ENCODE measurements at places on chromosomes 5 and 9.

DNA sequence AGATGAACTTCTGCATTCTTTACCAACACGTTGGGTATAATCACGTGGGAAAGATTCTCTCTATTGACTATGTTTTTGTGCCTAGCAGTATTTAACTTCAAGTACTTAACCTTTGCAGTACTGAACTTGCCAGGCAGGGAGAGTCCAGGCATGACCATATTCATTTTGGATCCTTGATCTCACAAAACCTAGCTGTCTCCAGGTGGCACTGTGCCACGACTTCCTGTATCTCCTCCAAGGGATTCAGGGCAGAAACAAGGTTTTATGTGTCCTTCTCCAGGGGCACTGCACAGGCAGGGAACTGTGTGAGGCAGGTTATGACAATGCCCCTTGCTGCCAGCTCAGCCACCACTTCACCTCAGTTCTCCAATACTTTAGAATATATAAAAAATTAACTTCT lies 11.7 kb upstream of the IFNA5 start:
- DNase-seq, result no peak

DNA sequence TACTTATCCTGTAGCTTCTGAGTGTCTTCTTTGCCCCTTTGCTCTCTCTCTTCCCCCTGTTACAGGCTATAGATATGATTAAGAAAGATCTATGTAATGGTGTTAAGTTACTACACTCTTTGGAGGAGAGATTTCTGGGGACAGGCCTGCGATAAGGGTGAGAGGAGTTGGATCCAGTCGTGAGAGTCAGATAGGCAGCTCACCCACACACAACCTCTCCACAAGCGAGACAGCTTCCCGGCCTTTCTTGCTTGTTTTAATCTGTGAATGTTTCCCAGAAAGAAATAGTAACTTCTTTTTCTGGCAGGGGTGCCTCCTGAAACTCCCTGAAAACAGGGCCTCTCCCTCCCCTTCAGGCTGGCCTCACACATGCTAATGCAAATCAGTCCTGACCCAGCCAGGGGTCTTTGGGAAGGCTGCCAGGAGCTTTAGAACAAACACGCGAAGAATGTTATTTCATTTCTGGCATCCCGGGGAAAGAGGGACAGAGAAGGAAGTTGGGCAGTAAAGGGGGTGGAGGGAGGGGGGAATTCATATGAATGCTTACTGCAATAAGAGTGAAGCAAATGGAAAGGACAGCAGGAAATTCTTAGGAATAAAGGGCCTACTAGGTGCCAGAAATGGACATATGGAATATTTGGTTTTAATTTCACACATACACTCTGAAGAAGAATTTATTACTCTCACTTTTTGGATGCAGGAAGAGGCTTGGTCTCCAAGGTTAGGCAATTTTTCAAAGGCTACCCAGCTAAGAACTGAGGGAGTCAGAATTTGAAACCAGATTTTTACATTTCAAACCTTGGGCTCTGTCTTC lies 215.8 kb upstream of the TRIM32 start:
- DNase-seq, result no peak

DNA sequence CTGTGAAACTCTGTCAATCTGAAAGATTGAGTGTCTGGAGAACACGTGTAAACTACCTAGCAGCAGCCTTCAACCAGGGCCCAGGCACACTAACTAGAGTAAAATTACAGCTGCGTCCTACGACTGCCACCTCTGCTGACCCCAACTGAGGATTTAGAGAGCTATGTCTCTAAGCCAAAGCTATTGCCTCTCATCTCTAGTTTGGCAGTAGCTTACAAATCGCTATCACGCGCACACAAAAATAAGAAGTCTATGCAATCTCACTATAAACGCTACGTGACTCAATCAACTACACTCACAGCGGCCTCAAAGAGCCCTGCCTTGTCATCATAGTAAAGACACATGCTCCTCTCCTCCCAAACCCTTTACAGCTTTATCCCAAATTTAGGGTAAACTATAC lies 8.7 kb downstream of the PPP6C start:
- DNase-seq, result no peak

DNA sequence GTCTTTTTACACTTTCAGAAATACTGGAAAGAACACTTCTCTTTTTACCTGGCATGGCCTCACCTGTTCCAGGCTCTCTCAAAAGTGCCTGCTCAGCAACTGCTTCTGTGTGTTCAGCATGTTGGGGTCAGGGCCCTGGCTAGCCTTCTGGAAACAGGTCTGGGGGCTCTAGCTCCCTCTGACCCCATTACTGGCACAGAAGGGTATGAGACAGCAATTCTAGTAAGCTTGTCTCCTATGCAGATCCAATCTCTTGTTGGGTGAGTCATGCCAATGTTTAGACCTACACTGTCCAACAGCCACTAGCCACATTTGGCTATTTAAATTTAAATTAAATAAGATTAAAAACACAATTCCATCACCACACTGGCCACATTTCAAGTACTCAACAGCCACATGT lies 80.8 kb downstream of the MAPKAP1 start:
- no peak for DNase-seq

GRCh38 chr5:10808347-10809226 lies 47.6 kb upstream of the DAP start:
- DNase-seq, result no peak

- DNase-seq, result no peak
Measured at GRCh38 chr5:176337913-176338312, 23.7 kb downstream of the KIAA1191 start.

GRCh38 chr9:127968042-127968441 lies 12.7 kb downstream of the EEIG1 start:
- no peak for DNase-seq

- DNase-seq, result no peak
Measured at GRCh38 chr5:113176196-113176595, 199.6 kb downstream of the DCP2 start.

- DNase-seq, result no peak
Measured at GRCh38 chr5:178155065-178155464, 1.4 kb upstream of the NHP2 start.

- DNase-seq, result no peak
Measured at GRCh38 chr5:52800394-52801213, 12.9 kb downstream of the ITGA1 start.

- DNase-seq, result no peak
Measured at GRCh38 chr9:94949370-94949769, 222.9 kb downstream of the AOPEP start.

- no peak for DNase-seq
Measured at GRCh38 chr5:120552638-120553037, 88.5 kb downstream of the PRR16 start.

DNA sequence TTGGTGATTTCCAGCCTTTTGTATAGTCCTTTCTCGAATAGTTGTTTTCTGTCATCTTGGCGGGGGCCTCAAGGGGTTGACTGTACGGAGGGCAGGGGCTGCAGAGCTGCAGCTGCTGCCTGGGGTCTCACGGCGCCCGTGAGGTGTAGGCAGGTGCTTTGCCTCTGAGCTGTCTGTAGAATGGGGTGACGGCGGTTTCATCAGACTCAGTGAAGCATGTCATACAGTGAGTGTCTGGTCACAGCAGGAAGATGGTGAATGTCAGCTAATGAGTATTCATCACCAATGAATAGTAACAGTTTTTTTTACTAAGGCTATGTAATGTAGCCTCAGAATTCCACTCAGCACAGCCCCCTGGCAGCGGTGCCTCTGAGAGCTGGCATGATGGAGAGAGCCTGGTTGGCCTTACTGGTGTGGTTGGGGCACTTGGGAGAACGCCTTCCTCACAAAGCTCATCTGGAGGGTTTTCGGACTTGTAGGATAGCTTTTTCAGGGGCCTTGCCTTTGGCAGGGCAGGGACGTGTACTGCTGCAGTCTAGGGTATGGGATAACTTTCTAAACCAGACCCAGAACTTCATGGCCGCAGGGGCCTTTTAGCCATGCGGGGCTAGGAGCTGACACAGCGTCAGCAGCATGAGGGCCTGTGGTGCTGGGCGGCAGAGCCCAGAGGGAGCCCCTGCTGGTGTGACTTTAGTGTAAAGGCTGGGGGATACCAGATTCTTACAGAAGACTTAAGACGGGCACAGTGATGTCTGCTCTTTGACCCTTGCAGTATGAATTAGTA lies 15.0 kb downstream of the TENT4A start:
- DNase-seq, result peak; percentile 56

- DNase-seq, result no peak
Measured at GRCh38 chr9:35923927-35924763, 14.9 kb downstream of the SPAAR start.

DNA sequence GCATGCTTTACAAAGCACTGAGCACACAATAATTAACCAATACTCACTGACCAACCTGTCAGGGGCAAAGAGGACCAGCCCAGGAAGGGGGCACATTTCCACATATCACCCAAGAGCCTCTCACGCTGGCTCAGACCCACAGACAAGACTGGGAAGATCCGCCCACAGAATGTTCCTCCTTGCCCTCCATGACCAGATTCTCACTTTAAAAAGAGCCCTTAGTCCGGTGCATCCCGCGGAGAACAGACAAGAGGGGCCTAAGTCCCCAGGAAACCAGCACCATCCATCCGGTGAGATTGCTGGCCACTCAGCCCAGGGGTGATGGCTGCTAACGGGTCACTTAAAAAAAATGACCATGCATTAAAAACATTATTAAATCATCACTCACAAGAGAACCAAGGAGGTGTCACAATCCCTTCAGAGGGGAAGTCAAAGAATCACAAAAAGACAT lies 32.9 kb downstream of the SEMA4D start:
- no peak for DNase-seq

DNA sequence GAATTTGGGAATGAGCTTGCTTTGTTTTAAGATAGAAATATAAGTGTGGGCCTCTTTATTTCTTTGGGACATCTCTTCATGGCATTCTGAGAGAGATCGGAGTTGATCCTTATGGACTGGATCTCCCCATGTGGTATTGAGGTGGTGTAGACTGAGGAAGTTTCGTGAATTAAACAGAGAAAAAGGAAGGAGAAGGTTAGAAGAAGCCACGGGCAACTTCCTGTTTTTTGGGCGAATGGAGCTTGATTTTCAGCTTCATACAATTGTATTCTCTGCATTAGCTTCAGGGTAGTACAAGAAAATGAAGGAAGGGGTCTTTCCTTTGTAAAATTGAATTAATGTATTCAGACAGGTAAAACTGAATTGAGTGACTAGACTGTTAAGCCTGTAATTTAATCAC lies 70.5 kb upstream of the HMHB1 start:
- DNase-seq, result no peak

DNA sequence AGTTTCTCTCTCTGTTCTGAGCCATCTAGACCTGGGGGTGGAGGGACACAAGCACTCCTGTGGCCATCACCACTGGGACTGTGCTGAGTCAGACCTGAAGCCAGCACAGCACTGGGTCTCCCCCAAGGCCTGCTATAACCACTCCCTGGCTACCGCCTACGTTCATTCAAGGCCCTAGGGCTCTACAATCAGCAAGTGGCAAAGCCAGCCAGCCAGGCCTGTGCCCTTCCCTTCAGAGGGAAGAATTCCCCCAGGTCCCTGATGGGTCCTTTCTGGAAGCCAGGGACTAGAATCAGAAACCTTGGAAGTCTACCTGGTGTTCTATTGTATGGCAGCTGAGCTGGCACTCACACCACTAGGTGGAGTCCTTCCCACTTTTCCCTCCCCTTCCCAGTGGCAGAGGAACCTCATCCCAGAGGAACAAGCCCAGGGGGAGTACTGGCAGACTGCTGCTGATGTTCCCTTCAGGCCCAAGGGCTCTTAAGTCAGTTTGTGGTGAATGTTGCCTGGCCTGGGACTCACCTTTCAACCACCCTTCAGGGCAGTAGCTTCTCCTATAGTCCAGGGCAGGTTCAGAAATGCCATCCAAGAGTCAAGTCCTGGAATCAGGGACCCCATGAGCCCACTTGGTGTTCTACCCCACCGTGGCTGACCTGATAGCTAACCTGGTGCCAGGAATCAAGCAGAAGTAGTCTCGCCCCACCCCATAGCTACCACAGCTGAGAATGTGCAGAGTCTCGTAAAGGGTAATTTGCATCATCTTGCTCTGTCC lies 20.0 kb downstream of the JMY start:
- DNase-seq, result no peak

- no peak for DNase-seq
Measured at GRCh38 chr5:14064841-14065240, 78.3 kb upstream of the TRIO start.

DNA sequence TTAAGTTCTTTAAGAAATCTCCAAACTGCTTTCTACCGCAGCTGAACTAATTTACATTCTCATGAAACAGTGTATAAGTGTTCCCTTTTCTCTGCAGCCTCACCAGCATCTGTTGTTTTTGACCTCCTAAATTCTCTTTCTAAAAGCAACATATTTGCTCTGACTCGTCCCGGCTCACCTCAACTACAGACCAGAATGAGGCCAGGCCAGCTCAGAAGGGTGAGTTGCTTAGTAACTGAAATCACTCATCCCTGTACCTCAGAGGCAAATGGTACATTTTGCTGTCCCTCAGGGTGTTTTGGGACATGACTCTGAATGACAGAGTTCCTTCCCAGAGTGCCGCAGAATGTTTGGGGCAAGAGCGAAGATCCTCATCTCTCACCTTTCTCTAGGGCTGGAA lies 127.5 kb downstream of the FRMD3 start:
- DNase-seq, result no peak

GRCh38 chr9:23777328-23777727 lies 48.7 kb downstream of the ELAVL2 start:
- DNase-seq, result no peak

GRCh38 chr5:143962201-143962600 lies 150.2 kb downstream of the HMHB1 start:
- no peak for DNase-seq

GRCh38 chr9:33080534-33080933 lies 4.1 kb upstream of the SMU1 start:
- no peak for DNase-seq

- no peak for DNase-seq
Measured at GRCh38 chr5:33711094-33711679, 180.6 kb downstream of the ADAMTS12 start.

- no peak for DNase-seq
Measured at GRCh38 chr9:121268851-121269641, 1.1 kb downstream of the GSN start.

DNA sequence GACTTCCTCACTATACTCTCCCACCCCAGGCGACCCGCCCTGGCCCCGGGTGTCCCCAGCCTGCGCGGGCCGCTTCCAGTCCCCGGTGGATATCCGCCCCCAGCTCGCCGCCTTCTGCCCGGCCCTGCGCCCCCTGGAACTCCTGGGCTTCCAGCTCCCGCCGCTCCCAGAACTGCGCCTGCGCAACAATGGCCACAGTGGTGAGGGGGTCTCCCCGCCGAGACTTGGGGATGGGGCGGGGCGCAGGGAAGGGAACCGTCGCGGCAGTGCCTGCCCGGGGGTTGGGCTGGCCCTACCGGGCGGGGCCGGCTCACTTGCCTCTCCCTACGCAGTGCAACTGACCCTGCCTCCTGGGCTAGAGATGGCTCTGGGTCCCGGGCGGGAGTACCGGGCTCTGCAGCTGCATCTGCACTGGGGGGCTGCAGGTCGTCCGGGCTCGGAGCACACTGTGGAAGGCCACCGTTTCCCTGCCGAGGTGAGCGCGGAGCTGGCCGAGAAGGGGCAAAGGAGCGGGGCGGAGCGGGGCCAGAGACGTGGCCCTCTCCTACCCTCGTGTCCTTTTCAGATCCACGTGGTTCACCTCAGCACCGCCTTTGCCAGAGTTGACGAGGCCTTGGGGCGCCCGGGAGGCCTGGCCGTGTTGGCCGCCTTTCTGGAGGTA lies 2.1 kb downstream of the CA9 start:
- DNase-seq, result no peak

Measured in GM12891 (cell line).